ENCODE measurements at places on chromosomes 6 and 20.

- DNase-seq = no peak
Measured at GRCh38 chr6:46452312-46452917, 38.8 kb downstream of the RCAN2 start.

GRCh38 chr6:87498048-87498447, 25.3 kb downstream of the SLC35A1 start:
- DNase-seq = no peak

- DNase-seq = no peak
Measured at GRCh38 chr20:62572980-62573379, 69.3 kb upstream of the SLCO4A1 start.

GRCh38 chr6:31418251-31418650, 14.9 kb downstream of the MICA start:
- DNase-seq = no peak

- DNase-seq = no peak
Measured at GRCh38 chr6:72132427-72132826, 246.1 kb downstream of the RIMS1 start.

Measured in immature natural killer cell (primary cell).